ENCODE measurements at places on chromosomes 4 and X.

DNA sequence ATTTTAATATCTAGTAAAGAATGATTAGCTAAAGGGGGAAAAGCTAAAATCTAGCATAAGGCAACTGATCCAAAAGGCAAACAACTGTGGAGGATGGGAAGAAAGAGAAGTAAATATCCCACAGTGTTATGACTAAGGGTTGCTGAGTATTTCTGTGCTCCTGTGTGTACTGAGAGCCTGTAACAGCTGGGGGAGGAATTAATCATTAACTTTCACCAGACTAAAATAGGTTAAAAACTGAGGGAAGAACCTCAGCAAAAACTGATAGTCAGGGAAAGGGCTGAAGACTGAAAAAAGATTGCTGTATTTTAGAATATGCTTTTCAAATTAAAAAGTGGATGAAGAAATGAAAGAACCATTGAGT, 365.9 kb downstream of the CXXC4 start:
- DNase-seq = no peak

DNA sequence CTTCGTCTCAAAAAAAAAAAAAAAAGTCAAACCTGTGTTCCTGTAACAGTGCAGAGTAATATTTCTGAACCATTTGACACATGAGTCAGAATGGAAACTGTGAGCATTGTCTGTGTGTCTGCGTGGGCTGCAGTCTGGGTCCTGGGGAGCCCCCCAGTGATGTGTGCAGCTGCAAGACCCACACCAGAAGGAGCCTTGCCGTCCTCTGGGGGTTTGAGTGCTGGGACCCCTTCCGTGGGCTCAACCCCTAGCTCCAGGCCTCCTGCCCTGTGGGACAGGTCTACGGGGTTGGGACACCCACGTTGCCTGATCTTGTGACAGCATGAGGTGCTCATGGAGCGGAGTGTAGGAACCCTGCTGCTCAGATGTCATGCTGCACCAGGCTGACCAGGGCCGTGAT, 43.7 kb downstream of the DDX3X start:
- DNase-seq = no peak

DNA sequence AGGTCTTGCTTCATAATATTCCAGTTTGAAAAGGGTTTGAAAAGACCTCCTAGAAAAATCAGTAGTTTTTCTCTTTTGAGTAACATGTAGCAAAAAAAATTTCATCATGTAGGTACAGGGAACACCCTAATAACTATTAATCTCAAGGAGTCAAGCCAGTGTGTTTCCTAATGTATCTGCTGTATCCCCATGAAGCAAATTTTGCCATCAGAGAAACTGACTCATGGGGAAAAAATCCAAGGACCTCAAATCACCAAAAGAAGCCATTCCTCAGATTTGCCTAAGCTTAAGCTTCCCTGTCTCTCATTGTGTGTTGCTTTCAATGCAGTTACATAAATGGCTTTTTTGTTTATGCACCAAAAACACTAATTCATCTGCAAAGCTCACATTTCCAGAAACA, 29.7 kb downstream of the F9 start:
- no peak for DNase-seq

GRCh38 chr4:141560056-141560455, 76.3 kb upstream of the IL15 start:
- no peak for DNase-seq

- no peak for DNase-seq
These were observed 2028.3 kb downstream of the PCDH7 start for GRCh38 chr4:32748498-32748897.

GRCh38 chrX:135557344-135557743, 36.9 kb downstream of the INTS6L start:
- DNase-seq = no peak

GRCh38 chr4:80266902-80267380, 477 bp downstream of the FGF5 start:
- DNase-seq = no peak

GRCh38 chrX:50609796-50610195, 139.2 kb upstream of the DGKK start:
- no peak for DNase-seq

DNA sequence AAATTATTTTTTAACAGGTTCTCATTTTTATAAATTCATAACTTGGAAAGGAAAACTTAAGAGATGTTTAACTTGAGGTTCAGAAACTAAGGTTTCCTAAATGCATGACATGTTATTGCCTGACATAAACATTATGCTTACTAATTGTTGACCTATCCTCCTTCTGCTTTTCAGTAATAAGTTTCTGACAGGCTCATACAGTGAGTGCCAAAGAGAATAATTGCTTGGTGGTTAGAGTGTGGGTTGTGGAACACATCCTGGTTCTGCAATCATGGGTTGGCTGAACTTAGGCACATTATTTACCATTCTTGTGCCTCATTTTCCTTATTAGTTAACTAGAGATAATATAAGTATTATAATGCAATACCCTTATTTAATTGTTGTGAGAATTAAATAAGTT, 56.5 kb downstream of the BMPR1B start:
- no peak for DNase-seq

DNA sequence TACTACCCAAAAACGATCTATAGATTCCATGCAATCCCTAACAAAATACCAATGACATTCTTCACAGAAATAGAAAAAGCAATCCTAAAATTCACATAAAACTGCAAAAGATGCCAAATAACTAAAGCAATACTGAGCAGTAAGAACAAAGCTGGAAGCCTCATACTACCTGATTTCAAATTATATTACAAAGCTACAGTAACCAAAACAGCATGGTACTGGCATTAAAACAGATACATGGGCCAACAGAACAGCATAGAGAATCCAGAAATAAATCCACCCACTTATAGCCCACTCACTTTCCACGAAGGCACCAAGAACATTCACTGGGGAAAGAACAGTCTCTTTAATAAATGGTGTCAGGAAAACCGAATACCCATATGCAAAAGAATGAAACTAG, 74.7 kb downstream of the PHF8 start:
- DNase-seq = no peak

GRCh38 chr4:2266181-2266580, 4.3 kb upstream of the MXD4 start:
- DNase-seq = no peak

- DNase-seq = no peak
These were observed 113.9 kb downstream of the MTNR1A start for GRCh38 chr4:186441502-186441901.

DNA sequence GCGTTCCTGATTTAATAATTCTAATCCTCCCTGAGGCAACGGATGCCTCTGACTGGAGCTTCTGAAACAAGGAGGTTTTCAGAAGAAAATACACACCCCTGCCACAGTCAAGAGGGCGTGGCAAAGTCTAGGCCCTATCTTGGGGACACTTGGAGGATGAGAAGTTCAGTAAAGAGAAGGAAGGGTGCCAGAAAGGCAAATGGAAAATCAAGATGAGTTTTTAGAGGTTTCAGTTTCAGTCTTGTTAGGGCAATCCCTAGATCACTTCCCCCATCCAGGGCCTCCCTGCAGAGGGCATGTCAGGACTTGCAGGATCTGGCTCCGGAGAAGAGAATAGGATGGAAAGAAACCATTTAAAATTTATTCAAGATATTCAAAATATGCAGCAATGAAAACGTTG, 28.5 kb upstream of the FGF2 start:
- no peak for DNase-seq

DNA sequence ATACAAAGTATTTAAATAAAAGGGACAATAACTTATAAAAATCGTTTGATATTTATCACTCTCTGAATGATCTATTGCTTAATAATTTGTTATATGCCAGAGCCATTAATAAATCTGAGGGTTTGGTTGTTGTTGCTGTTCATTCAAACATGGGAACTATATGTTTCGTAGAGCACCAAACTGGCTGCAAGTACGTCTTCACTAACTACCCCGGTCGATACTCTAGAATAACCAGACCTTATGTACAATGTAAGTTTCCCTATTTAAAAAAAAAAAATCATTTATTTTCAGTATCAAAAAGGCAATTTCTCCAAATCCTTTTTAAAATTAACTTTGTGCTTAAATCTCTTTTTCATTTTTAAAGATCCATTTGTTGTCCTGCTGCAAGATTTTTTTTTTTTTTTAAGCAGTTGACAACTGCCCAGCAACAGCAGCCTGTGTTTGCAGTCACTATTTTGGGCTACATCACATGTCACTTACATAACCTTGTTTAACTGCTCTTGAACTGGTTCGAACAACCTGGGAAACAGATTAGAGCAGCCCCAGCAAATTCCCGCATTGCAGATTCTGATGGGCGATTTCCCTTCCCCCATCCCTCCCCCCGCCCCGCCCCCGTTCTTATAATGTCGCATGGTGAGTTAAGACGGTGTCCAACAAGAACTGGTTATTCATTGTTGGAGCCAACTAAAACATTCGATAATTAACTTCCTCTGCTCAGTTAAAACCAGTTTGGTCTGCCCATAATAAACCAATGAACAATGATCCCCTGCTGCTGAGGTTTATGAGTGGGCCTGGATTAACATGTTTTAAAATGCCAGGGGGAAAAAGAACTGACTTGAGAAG, 238.9 kb downstream of the NR3C2 start:
- peak; percentile 72 for DNase-seq

DNA sequence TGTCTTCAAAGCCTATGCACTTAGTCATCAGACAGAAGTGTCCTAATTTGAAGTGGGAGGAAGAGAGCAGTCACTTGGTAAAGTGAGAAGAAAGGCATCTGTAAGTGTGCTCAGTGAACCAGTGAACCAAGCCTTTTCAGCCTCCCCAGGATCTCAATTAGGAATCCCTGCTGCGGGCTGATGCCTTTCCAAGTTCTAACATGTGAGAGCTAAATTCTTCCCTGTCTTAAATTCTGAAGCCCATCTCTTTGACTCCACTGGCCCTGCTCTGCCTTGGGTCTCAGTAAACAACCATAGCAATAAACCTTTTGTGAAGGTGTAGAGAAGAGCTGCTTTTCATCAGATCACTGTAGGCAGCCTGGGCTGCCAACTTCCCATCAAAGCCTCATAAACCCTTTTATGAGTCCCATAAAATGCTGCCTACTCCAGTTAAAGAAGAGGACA, 701.2 kb upstream of the LCORL start:
- DNase-seq = peak; percentile 14

- DNase-seq = no peak
These were observed 28.3 kb upstream of the ALG13 start for GRCh38 chrX:111652719-111653118.

- DNase-seq = no peak
These were observed 42.5 kb downstream of the TMEM164 start for GRCh38 chrX:110045421-110045820.

- no peak for DNase-seq
These were observed 27.4 kb upstream of the AFAP1 start for GRCh38 chr4:7967063-7967440.

DNA sequence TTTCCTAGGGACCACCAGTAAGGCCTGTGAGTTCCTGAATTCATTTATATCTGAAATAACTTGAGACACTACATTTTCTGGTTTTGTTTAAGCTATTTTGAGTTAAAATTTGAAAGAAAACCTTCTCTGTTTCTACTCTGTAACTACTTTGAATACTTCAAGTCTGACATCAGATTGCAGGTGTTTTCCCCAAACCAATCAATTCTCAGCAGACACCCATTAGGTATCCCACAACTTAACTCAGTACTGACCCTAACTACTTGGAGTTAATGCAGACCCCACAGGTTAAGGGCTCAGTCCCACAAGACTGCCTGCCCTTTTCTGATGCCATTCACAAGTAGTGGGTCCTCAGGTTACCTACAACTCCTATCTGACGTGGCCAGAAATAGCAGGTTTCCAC, 1100.0 kb upstream of the SLIT2 start:
- no peak for DNase-seq

GRCh38 chr4:732911-733630, 27.4 kb downstream of the PCGF3 start:
- no peak for DNase-seq

- DNase-seq = no peak
These were observed 27.7 kb upstream of the GLRB start for GRCh38 chr4:157048248-157048647.

- peak; percentile 73 for DNase-seq
These were observed at the start of gene MID1 for GRCh38 chrX:10620121-10620699. Gene MID1 (minus strand): TSS chrX:10620585. CDS start chrX:10567547, 53,038 bp downstream.

GRCh38 chr4:148495463-148495862, 53.2 kb upstream of the NR3C2 start:
- no peak for DNase-seq

GRCh38 chrX:129549124-129549523, 9.1 kb downstream of the OCRL start:
- no peak for DNase-seq

DNA sequence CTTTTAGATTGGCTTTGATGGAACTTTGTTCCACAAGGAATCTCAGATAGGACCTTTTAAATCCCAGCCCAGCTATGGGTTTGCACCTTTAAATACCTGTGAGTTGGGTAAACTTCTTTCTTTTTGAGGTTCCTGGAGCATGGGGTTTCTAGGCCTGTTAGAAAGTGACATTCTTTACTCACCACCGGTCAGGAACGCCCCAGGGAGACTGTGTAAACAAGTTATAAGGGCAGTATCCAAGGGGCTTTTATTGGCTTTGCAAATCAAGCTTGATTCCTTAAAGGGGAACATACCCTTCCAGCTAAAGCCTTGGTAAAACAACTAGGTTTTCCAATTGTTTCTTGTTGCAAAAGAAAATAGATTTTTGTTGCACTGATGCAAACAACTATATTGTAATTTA, 93.4 kb downstream of the TENT5D start:
- peak; percentile 6 for DNase-seq

GRCh38 chr4:36243355-36244256, 708 bp downstream of the ARAP2 start:
- DNase-seq = no peak

DNA sequence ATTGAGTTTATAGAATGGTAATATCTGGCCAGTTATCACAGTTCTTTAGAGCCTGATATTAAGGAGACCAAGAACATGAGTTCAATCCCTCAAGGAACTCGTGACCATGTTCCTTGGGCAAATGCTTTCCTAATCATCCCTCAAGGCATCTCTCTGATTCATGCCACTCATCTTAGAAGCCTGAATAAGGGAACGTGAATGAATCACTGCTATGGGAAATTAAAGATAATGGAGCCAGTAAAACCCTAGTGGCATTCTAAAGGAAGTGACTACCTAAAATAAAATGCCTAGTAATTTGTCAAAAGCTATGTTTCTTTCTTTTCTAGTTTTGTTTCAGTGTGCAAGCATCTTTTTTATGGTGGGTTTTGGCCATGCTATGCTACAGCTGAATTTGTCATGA, 1161.3 kb downstream of the C4orf33 start:
- no peak for DNase-seq

GRCh38 chr4:174444390-174444789, 77.9 kb downstream of the HPGD start:
- no peak for DNase-seq

Measured in renal cortex interstitium (tissue), 15 donors.